ENCODE measurements at places on chromosomes 3 and 15.

- DNase-seq: no peak
Observed at GRCh38 chr3:94070341-94070911, 7.6 kb downstream of the NSUN3 start.

GRCh38 chr3:25781145-25781757 lies 2.0 kb downstream of the NGLY1 start:
- no peak for DNase-seq

- no peak for DNase-seq
Observed at GRCh38 chr3:43211681-43212080, 74.7 kb upstream of the SNRK start.

DNA sequence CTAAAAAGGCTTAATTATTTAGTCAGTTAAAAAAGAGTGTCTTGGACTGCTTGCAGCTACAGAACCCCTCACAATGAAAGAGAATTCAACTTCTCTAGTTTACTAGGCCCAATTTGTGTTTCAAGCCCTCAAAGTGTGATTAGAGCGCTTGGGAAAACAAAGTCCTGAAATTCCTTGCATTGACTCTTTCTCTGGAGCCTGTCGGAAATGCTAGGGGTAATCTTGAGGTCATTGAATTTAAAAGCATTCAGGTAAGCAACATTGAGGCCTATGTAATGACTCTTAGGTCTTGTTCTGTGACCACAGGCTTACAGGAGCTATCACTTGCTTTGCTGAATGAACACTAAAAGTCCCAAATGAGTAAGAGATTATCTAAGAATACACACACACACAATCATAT lies 186.0 kb downstream of the NLGN1 start:
- DNase-seq: no peak

DNA sequence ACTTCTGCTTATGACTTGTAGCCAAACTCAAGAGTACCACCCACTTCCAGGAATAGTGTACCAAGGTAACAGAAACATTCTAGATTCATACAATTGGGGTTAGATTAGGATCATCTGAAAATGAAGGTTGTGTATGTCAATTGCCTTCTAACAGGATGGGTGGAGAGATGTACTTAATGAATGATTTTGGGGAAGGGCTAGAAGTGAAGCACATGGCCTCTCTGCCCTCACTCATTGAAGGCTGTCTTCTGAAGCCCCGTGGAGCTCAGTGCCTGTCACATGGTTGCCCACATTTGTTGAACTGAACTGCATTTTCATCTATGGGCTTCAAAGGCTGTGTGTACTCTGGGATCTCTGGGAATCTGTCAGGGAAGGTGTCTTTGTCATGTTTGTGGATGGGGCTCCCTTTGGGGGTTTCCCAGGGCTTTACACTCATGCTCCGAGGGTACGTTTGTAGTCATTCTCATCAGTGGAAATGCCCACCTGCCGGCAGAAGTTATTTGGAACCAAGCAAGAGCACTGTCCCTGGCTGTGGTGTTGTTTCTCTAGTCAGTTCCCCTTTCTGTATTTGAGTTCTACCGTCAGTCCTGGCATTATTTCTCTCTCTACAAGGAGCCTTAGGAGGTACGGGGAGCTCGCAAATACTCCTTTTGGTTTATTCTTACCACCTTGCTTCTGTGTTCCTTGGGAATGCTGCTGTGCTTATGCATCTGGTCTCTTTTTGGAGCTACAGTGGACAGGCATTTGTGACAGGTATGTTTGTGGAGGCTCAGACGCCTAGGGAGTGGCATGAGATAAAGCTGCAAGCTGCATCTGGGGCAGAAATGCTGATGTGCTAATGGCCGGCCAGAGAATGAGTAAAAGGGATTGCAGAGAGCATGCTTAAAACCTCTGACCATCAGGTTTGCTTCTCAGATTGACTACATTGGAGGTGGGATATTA lies 22.4 kb downstream of the CD86 start:
- DNase-seq: no peak

DNA sequence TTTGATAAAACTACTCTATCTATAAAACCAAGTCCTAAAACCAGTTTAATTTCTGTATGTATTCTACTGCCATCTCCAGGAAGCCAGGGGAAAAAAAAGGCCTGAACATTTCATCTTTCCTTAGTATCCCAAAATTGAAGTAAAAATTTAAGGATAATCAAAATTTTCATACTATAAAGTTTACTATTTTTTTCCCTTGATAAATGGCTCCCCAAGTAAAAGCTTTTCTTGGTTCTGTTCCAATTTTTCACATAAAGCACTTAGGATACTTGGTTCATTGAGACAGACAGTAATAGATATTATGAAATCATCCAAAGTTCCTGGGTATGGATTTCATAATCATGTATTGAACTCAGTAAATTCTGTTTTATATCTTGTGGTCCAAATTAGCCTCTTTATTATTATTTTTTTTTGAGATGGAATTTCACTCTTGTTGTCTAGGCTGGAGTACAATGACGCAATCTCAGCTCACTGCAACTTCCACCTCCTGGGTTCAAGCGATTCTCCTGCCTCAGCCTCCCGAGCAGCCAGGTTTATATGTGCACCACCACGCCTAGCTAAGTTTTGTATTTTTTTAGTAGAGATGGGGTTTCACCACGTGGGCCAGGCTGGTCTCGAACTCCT lies 34.5 kb downstream of the ICE2 start:
- no peak for DNase-seq

DNA sequence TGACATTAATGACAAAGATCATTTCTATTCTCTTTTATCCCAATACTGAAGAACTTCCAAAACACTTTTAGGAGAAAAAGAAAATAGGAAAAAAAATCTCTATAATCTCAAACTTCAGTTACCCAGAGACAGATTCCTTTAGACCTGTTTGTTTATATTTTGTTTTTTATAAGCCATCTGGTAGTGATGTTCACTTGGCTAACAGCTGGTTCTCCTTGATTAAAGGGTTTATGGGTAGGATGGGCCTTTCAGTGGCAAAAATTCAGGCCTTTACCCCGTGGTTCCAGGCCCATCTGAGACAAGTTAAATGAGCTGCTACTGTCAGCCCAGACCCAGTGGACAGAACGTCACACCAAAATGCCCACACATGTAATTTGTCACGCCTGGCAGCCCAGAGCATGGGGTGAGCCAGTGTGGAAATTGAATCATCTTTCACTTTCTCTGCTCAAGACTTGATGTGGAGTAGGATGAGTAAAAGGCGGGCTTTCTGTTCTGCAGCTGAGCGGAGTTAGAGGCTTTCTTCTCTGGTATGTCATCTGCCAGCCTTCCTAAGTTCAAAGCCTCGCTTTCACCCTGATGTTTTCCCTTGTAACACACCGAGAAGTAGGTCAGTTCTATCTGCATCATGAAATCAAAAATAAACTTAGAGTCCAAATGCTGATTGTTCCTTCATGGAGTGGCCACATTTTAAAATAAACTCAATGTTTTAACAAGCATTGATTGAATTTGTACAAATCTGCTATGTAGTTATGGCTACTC lies 62.5 kb upstream of the SKOR1 start:
- DNase-seq: no peak

DNA sequence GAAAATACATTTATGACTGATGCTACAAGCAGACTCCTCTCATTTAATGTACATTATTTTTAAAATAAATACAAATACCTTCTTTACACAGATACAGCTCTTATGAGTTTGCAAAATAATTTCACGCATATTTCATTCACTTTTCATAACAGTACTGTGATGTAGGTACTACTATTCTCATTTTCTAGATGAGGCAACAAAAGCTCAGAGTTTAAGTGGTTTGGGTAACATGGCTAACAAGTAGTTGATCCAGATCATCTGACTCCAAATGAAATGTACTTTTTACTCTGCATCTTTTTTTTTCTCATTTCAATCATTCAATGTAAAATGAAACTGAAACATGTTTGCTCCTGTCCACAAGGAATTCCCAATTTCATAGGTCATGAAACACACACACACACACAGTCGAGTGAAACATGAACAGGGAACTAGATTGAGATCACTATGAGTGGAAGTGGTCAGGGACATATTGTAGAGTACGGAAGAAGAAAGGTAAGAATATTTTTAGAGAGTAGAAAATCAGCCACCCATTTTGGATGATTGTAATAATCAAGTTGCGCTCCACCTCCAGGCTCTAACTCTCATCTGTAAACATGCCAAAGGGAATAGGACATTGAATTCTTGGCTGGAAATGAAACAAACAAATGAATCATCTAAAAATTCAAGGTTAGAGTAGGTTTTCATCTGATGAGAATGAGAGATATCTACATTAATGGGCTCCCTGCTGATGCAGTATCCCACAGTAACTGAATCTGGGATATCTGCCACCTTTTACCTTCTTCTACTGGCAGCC lies 92.4 kb downstream of the CLDN1 start:
- DNase-seq: no peak

- no peak for DNase-seq
Observed at GRCh38 chr3:74067296-74067695, 442.6 kb upstream of the PDZRN3 start.

DNA sequence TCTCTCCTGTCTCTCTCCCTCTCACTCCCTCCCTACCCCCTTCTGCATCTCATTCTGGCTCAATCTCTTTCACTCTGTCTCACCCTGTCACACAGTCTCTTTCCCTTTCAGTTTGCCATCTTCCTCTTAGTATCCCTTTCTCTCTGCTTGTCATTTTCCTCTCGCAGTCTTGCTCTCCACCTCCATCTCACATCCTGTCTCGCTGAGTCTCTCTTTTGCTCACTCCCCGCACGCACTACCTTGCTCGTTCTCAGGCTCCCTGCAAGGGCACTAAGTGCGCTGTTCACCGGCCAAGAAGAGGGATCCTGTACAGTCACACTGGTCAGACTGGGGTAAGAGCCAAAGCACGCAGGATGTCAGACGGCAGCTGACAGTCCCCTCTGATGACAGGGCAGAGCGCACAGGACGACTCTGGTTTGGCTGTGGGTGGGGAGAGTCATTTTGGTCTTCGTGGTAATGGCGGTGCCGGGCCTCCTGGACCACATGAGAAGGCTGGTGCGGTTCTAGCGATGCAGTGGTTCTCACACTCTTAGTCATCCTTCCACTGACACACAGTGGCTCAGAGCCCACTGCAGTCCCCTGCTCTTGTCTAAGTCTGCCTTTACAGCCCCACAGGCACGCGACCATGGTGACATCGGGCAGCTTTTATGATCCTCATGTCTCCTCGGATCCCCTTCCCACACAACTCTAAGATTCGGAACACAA lies 356.8 kb downstream of the FOXP1 start:
- DNase-seq: peak; percentile 74

DNA sequence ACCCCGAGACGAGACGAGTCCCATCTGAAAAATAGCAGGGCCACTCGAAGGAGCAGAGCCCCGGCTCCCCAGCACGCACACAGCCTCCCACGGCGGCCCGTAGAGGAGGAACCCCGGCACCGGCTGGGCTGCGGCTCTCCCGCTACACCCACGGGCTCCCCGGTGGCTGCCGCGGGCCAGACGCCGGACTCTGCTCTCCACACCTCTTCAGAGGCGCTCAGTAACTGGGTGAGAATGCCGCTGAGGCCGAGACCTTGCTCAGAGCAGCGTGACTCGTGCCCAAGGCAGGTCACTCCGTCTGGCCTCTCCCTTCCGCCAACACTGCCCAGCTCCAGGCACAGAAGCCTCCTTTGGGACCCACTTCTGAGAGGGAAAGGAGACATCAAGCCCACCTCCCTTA lies 34.4 kb downstream of the TNK2 start:
- DNase-seq: no peak
